ENCODE measurements at places on chromosomes 16 and 17.

DNA sequence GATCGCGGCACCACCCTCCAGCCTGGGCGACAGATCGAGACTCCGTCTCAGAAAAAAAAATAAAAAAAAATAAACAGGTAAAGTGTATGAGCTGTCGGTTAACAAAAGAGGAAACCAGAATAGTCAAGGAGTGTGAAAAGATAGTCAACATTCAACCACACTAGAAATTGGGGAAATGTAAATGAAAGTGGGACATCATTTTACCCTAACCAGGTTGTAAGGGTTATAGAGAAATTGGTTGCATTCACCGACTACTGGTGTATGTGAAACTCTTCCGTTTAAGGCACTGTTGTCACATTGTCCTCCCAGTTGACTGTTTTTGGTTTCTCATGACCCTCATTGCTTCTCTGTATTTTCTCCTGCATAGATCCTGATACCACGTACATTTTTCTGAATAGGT is 62.8 kb downstream of the RABEP1 start:
- no peak for DNase-seq

DNA sequence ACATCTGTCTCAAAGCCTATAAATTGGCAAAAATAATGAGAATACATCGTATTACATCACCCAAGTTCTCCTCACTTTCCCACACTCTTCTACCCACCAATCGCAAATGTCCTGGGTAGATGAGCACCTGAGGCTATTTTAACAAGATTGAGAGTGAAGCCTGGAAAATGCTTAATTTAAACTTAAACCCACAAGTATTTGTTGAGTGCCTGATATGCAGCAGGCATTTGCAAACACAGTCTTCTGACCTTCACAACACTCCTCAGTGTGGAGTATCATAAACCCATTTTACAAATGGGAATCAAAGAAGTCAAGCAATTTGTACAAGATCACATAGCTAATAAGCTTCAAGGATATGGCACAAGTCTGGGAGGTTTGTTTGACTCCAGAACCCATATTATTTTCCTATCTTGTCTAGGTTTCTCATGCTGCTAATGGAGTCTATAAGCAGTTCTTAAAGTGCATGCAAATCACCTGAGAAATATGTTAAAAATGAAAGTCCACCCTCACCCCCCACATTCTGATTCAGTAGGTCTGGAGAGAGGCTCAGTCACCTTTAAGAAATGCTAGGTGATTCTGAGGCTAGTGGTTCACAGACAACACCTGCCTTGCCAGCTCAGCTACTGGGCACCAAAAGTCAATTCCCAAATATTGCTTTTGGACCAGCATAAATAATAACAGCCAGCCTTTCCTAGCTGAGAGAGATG is 34.9 kb upstream of the CCL2 start:
- DNase-seq = no peak

- DNase-seq = no peak
These were observed 32.8 kb downstream of the SREBF1 start for GRCh38 chr17:17804007-17804406.

DNA sequence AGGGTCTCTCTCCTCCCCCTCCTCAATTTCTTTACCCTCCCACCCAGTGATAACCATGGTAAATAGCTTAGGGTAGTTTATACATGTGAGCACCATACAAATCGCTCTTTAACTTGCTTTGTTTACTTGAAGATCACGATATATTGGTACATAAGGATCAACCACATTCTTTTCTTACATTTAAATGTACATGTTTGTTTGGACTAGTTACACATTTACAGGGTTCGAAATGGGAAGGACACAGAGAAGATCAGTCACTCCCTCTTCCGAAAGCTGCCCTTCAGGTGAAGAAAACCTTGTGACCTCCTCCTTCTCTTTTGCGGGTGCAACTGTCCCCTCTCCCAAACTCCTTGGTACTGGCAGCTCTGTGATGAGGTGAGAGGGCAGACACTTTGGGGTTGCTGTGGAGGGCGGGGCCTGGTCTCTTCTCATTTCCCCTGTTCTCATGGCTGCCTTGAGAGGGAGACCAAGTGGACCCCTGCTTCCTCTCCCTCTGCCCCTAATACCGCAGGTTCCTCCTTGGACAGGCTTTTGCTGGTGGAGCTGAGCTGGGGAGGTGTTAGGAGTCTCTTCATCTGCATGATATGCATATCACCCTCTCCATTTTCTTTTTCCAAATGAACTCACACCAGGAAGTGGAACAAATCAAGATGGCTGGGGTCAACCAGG is 4.7 kb upstream of the PIK3R6 start:
- no peak for DNase-seq

Data from activated CD4-positive, alpha-beta T cell treated with anti-CD3 and anti-CD28 coated beads, Interleukin-2, amount 50 U/mL, for 24 hours (primary cell).